ENCODE measurements at places on chromosomes 5 and 9.

- no peak for DNase-seq
Observed at GRCh38 chr5:168298949-168299348, 7.5 kb downstream of the WWC1 start.

DNA sequence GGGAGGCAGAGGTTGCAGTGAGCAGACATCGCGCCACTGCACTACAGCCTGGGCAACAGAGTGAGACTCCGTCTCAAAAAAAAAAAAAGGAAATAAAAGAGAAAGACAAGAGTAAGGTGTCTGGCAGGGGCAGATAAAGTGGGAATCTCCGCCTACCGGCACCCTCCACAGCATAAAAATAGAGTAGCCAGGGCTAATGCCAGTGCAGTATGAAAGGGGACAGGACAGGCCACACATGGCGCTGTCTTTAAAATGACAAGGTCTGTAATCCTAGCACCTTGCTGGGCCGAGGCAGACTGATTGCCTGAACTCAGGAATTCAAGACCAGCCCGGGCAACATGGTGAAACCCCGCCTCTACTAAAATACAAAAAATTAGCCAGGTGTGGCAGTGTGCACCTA is 7.8 kb downstream of the BICD2 start:
- DNase-seq: no peak

GRCh38 chr5:148972974-148973374 is 89.9 kb downstream of the SH3TC2 start:
- DNase-seq: no peak

GRCh38 chr5:153623124-153623523 is 132.7 kb downstream of the GRIA1 start:
- DNase-seq: no peak

DNA sequence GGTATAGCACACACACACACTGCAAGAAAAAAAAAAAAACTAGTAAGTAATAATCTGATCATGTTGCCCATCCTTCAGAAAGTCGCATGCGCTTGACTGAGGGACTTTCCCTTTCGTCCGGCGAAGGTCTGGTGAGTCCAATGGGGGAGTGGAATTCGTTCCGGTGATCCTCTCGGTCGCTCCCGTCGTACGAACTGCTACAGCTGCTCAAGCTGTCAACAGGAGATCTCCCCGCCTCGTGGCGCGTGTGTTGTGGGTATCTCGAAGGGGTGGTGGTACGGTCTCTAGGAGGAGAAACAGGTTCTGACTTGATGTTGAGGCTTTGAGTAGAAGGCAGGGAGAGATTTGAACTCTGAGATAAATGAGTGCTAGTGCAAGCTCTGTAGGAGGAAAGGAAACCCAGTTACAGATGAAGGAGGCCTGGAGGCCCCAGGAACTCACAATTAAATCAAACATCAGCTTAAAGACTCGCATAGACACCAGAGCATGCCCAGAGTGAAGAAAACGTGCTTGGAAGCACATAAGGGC is 160.4 kb downstream of the MEF2C start:
- no peak for DNase-seq

DNA sequence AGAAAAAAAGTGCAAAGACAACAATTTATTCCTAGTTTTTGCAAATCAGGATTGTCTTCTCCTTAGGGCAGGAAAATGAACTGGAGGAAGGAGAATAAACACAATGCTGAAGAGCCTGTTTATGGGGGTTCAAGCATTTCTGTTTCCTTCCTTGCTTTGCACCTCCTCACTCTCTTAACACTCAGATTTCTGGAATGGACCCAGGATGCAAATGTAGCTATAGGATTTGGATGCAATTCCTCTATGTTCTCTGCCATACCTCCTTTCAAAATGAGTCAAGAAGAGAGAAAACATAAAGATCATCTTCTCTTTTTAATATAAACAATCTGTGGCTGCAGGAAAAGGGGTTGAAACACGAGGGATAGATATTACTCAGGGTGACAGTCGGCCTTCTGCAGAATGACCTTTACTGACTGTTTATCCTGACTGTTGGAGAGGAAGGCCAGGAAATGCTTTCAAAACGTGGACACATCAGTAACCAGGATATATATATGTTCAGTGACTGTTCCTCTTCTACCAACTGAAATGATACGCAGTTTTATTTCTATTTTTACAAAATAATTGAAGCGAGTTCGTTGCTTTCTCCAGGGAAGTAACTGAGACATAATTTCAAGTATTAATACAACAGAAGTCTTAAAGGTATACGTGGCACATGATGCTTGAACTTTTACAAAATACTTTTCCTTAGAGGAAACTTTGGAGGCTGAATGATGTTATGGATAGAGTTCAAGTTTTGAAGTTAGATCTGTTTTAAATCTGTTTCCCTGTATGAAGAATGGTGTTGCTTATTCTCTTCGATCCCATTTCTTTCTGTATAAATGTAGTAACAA is 44.4 kb downstream of the ACTBL2 start:
- no peak for DNase-seq

DNA sequence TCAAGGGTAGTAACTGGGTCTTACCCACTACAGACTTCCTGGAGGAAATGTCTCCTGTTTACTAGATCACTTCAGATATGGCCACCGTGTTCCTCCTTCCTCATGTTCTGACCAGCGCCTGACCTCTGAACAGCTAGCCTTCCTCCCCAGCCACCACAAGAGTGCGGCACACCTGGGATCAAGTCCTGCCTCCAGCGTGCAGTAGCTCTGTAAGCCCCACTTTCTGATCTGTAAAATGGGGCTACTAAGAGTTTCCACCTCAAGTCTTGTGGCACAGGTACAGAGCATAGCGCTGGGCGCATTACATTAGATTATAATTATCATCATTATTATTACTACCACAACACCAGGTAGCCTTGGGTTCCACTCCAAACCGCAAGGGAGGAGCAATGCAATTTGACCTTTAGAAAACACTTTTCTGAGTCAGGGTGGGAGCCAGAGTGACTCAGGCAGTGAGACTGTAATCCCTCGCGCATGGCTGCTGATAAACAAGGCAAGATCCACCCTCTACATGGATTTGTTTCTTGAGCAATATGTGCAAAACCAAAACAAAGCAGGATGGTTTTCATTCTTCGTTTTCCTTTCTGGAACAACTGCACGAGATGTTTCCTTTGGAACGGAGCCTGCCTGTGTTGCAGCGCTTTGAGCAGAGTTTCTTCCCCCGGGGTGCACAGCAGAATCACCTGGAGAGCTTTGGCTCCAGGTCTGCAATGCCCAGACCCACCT is 65.0 kb upstream of the ANGPTL2 start:
- DNase-seq: no peak

DNA sequence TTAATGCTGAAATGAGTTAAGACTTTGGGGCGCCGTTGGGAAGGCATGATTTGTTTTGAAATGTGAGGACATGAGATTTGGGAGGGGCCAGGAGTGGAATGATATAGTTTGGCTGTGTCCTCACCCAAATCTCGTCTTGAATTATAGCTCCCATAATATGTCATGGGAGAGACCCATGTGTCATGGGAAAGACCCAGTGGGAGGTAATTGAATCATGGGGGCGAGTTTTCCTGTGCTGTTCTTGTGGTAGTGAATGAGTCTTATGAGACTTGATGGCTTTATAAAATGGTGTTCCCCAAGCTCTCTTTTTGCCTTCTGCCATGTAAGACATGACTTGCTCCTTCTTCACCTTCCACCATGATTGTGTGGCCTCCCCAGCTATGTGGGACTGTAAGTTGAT is 5.1 kb downstream of the SLC25A48 start:
- no peak for DNase-seq

GRCh38 chr5:78430866-78431265 is 70.4 kb downstream of the SCAMP1 start:
- DNase-seq: no peak

- no peak for DNase-seq
Observed at GRCh38 chr5:139660923-139661814, 13.0 kb downstream of the CXXC5 start.

- DNase-seq: no peak
Observed at GRCh38 chr5:78925129-78925876, 59.8 kb downstream of the ARSB start.

GRCh38 chr5:137096149-137097103 is 402.7 kb downstream of the SPOCK1 start:
- DNase-seq: no peak

- no peak for DNase-seq
Observed at GRCh38 chr9:77731930-77732329, 83.8 kb upstream of the GNA14 start.

DNA sequence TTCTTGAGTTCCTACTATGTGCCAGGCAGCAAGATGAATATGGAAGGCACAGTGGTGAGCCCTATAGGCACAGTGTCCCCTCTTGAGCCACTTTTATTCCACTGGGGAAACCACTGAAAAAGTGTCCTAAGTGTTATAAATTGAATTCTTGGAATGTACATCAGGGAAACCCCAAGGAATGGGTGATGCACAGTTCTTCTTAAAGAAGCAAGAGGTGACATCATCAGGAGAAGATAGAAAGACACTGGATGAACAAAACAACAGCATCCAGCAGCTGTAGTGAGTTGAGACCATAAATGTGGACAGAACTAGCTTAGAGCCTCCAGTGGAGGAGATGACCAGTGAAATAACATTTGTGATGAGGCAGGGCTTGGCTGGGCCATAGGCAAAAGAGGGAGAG is 199.2 kb upstream of the ANKRD55 start:
- DNase-seq: no peak

DNA sequence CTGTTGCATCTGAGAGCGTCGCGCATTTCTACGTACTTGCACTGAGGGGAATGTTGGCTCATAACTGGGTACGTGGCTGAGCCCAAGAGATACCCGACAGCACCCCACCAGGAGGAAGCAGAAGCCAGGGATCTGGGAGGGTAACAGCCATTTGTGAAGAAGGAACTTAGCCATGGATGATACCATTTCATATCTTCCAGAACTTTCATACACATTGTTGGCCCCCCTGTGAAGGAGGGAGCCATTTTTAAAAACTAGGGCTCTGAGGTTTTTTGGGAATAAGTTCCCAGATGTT is 101.4 kb upstream of the SLC44A1 start:
- DNase-seq: no peak

DNA sequence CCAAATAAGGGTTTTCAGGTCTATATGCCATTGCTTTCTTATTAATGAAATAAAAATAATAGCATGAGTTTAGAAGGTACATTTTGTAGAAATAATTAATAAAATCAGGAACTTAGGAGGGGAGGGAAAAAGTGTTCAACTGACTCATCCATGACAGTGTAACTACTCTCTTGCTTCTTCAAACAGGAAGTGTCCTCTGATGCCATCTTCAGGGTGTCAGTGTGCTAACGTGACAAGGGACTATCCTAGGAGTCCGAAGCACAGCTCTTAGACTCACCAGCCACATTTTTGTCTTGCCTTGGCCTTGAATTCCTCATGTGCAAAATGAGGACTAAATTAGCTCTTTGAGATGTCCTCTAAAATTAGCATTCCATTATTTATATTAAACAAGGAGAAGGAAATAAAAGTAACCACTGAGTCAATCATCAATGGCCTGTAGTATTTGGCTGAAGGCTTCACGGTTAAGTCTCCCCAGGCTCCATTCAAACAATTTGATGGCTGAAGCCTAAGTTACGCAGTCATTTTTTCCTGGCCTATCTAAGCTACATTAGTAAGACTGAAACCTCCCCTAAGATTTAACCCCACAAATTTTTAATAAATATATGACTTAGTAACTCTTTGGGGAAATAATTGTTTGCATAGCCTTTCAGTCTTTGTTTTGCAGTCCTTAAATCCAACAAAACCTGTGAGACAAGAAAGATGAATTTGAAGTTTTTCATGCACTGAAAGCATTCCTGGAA is 151.1 kb downstream of the ARL15 start:
- no peak for DNase-seq

DNA sequence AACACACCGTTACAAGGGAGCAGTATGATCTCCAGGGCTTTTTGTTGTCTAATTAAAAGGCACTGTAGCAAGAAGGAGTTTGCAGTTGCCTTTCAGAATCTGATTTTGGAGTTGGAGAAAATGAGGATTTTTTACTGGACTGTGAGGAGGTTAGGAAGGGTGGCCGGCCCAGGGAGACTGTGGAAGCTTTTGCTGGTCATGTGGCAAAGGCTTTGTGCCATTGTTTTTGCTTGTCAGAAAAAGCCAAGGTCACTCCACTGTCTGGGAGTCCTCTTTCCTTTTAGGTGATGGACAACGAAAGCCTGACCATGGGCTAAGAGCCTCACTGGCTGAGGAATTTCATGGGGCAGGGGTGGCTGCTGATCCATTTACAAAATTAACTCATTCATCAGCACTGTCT is 10.3 kb upstream of the WHRN start:
- no peak for DNase-seq

GRCh38 chr5:139663207-139664085 is 15.3 kb downstream of the CXXC5 start:
- no peak for DNase-seq

DNA sequence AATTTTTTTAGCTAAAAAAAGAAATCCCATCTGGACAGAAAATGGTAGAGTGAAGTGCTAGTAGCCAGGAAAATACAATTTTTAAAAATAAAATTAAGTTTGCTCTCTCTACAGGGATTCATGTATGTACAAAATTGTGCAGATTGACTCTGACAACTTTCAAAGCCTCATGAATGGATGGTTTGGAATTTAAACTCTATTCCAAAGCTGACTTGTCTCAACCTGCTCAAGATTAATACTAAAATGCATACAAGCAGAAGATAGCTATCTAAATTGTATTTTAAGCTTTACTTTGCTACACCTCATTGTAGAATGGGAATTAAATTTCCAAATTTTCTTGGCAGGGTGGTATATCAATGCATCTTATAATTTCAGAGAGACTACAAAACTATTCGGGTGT is 257.6 kb downstream of the RFX3 start:
- no peak for DNase-seq

- peak; percentile 53 for DNase-seq
Observed at GRCh38 chr9:21709464-21710058, 92.9 kb upstream of the MTAP start.

DNA sequence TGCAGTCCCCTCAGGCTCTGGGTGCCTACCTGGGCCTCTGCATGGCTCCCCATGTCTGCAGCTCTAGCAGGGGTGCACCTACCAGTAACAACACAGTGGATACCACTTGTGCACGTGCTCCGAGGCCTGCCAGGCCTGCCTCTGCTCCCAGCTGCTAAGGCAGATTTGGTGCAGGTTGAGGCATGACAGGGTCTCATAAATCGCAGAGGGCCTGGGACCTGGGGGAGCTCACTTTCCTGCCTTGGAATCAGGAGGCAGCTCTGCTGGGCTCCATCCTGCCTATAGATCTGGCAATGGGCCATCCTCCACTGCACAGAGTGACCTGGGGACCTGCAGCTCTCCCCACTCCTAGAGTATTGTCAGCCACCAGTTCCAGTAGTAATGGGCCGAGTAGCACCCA is 121.9 kb upstream of the CXCL14 start:
- no peak for DNase-seq
